Right lung (tissue), 10 donors: ENCODE measurements at places on chromosomes 12 and 14. TPM values are rescaled to one million over a fixed set of nuclear protein-coding genes. Genes with fewer than 3 reads are reported as not detected.
A peak's percentile ranks its signal among the peaks of the same experiment; 100 is the strongest.

The NUAK1 gene
- 8.9 TPM for polyA plus RNA-seq

DNA sequence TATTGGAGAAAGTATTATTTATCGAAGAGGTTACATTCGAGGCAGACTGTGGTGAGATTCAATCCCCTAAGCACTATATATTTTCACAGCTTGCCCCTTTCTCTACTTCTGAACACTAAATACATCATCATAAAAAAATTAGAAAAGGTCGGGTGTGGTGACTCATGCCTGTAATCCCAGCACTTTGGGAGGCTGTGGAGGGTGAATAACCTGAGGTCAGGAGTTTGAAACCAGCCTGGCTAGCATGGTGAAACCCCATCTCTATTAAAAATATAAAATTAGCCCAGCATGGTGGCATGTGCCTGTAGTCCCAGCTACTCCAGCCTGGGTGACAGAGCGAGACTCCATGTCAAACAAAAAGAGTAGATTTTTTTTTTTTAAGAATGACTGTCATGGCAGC lies 70.6 kb upstream of the MYF6 start:
- DNase-seq = no peak

The PTPRB gene
- polyA plus RNA-seq = 35.8 TPM

The KRT73 gene
- polyA plus RNA-seq = not detected

DNA sequence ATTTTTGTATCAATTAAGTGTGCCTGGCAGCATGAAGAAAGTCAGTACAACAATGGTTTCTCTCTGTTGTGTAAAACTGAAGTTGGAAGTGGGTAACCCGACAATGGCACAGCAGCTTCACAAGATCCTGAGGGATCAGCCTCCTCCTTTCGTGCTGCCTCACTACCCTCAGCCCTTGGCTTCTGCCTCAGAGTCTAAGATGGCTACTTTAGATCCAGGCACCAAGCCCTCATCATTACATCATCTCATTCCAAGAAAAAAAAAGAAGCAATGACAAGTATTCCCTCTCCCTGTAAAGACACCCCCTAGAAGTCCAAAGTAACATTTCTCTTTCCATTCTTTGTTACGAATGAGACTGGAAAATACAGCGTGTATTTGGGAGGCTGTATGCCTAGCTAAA lies 92.6 kb downstream of the DNAI7 start:
- DNase-seq = no peak

DNA sequence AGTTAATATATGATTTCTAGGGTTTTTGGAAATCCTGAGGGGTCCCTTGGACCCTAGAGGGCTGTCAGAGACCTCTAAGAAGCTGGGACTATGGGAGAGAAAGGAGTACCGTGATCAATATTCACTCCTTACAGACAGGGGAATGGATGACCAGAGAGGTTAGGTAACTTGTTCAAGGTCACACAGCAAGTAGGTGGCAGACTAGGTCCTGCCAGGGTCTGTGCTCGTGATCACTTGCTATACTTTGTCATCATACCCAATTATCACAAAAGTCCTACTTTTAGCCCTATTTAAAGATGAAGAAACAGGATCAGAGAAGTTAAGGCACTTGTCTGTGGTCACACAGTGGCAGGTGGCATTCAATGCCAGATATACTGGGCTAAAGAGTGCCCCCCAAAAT lies 42.9 kb downstream of the WSCD2 start:
- DNase-seq = no peak

- peak; percentile 56 for DNase-seq
Measured at GRCh38 chr12:11730299-11731041, 81.0 kb downstream of the ETV6 start.

DNA sequence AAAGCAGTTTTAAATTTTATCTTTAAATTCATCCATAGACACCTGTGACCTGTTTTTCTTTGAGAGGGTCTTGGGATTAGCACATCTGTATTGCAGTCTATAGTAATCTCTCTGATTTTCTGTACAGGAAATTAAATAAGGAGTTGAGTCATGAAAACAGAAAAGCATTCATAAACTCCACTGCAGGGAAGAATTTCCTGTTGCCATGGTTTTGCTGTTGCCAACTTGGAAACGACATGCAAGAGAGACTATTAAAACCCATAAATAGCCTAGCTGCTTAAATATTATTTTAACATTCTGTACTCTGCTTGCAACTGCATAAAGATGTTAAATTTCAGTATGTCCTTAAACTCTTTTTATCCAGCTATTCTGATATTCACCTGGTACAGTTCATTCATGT lies 281.0 kb upstream of the RGS6 start:
- DNase-seq = peak; percentile 78

DNA sequence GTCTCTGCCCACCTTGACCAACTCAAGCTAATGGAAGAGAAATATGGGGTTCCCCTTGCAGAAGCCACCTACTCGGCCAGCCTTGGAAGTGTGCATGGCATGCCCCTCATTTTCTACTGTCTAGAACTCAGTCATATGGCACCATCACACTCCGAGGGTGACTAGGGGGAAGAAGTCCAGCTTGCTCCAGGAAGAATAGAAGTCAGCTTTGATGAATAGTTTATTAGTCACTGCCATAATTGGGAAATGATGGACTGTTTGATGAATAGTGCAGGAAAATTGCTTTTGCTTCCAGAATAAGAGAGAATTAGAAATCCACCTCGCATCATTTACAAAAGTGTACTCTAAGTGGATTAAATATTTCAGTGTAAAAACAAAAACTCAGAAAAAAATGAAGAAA lies 1030.6 kb downstream of the VRK1 start:
- DNase-seq = no peak

The AQP6 gene
- 0.45 TPM for polyA plus RNA-seq

DNA sequence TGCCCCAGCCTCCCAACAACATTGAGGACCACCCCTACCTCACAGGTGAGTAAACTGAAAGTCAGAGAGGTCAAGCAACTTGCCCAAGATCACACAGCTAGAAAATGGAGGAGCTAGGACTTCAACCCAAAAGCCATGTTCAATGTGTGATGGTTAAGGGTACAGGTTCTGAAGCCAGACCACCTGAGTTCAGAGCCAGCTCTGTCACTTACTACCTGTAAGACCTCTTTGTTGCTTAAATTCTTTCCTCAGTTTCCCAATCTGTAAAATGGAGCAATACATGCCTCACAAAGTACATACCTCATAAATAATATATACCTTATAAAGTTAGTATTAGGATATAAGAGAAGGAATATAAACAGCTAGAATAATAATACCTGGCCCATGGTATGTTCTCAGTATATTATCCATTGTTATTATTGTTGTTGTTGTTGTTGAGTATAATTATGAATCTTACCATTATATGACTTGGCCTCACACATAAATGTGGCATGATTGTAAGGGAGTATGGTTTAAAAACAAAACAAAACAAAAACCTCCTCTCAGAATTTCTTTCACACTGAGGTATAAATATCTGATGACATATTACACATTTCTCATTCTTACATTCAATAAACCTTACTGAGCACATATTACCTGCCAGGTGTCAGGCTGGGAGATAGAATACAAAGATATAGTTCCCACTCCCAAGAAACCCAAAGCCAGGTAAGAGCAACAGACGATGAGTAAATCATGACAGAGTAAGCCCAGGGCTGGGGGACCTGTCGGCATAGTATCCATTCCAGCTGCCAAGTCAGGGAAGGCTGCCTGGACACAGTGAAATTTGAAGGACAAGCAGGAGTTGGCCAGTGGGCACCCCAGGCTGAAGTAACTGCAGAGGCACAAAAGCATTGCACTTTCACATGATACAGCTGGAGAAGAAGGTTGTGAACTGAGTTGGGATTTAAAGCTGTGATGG lies 19.6 kb downstream of the CMKLR1 start:
- no peak for DNase-seq

The KITLG gene
- 24.8 TPM for polyA plus RNA-seq

GRCh38 chr14:93142854-93143652 lies 27.3 kb upstream of the ITPK1 start:
- DNase-seq = no peak

The RHOJ gene
- 65.0 TPM for polyA plus RNA-seq

DNA sequence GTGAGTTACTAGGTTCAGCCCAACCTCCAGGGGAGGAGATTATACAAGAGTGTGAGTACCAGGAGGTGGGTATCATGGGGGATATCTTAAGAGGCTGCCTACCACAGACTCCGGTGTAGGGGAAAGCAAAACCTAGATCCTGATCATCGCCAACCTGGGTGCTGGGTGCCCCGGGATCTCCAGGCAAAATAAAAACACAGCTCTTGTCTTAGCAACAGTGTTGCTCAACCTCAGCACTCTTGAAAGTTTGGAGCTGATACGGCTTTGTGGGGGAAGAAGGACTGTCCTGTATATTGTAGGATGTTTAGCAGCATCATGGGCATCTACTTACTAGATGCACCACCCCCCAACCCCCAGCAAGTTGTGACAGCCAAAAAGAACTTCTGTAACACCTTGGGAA lies 74.5 kb downstream of the CCDC60 start:
- no peak for DNase-seq

GRCh38 chr14:65972891-65973290 lies 513.3 kb upstream of the CCDC196 start:
- DNase-seq = no peak

The SIX6 gene
- polyA plus RNA-seq = not detected

DNA sequence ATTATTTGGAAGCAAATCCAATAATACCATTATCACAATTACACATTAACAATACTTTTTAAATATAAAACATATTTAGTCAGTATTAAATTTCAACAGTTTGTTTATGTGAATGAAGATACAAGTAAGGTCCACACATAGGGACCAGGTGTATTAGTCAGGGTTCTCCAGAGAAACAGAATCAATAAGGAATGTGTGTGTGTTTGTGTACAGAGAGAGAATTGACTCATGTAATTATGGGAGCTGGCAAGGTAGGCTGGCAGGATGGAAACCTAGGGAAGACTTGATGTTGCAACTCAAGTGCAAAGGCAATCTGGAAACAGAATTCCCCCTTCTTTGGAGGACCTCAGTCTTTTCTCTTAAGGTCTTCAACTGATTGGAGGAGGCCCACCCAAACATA lies 123.2 kb upstream of the OTX2 start:
- DNase-seq = no peak

The STAB2 gene
- polyA plus RNA-seq = 31.1 TPM

DNA sequence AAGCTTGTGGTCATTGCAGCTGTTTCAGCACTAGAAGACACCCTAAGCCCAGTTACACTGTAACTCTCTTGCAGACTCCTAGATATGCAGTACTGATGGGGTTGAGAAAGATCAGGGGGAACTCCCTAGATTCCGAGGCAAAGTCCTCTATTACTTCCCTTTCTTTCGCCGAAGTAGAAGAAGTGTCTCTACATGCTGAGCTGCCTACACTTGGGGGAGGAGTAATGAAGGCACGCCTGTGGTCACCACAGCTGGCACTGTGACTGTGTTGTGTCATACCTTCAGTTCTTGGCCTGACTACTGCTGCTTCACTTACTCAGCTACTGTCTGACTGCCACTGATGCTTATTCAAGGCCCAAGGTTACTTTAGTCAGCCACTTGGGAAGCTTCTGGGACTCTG lies 35.1 kb upstream of the RPL10L start:
- DNase-seq = no peak

DNA sequence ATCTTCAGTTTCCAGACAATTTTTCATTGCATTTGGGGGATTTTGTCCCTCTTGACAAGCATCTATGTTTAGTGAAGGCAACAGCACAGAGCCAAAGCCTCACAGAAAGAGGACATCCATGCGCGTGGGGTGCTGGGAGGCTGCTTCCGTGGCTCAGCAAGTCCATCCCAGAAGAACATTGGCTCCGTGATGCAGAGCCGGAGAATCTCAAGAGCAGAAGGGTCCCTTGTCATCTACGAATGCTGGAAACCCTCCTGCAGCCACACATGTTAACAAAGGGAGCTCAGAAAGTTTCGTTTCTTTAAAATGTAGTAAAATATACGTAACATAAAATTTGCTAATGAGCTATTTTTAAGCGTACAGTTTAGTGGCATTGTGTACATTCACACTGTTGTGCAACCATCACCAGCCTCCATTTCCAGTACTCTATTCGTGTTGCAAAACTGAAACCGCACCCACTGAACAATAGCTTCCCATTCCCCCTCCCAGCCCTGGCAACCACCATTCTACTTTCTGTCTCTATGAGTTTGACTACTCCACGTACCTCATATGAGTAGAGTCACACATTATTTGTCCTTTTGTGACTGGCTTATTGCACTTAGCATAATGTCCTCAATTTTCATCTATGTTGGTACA lies 185.9 kb downstream of the TTC7B start:
- DNase-seq = no peak

The ANO6 gene
- 73.6 TPM for polyA plus RNA-seq

DNA sequence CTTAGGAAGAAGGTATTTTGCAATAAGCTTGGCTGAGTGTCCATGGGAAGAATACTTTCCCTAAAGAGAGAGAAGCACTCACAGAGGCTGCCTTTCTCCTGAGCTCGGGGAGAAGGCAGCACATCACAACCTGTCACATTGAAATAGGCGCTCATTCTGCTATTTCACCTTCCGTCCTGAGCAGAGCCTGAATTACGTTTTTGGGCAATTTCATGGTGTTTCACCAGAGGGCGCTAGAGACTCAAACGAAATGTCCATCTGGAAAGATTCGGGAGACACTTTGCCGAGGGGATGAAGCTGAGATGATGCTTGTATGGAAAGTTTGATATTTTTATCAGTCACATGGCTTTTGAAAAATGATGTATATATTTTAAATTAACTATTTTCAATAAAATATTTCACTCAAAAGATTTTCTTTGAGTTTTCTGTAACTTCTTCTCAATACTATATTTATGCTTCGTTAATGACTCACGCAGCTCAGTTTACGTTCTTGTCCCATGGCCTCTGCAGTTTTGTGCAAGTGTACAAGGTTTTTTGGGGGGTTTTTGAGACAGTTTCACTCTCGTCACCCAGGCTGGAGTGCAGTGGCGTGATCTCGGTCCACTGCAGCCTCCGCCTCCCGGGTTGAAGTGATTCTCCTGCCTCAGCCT lies 17.4 kb upstream of the B4GALNT3 start:
- DNase-seq = peak; percentile 31

DNA sequence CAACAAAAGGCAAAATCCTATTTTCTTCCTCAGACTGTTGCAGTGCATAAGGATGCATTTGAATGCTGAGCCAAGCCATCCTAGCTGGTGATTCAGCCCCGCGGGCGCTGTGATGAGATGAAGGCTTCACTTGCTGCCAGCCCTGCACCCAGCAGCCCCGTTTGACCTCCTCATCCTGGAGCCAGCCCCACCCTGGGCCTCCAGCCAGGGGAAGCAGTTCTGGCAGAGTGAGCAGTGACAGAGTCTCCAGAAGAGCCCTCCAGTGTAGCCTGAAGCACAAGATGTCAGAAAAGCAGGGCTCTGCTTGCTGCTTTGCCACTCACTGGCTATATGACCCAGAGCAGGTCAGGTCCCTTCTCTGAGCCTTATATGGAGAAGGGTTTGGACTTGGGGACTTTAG lies 96.2 kb upstream of the HSPB8 start:
- DNase-seq = no peak

DNA sequence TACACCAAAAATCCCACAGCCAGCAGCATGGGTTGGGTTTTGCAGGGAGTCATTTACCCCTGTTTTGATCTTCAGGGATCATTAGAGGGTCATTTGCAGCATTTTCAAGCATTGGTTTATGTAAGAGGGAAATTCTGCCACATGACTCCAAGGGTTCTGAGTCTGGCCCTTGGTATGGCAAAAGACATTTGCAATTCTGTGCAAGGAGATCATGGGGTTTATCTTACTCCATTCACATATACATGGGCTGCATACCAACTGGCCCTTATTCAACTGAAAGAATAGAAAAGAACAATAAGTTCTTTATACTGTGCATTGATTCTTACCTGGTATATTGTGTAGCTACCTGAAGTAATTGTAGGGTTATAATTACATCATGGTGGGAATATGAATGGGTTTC lies 13.7 kb downstream of the SIX4 start:
- no peak for DNase-seq

The LRP6 gene
- polyA plus RNA-seq = 66.2 TPM

- peak; percentile 64 for DNase-seq
Measured at GRCh38 chr12:116432314-116432750, 126.8 kb upstream of the MAP1LC3B2 start.
